Kidney glomerular epithelial cell (primary cell): ENCODE measurements at places on chromosomes 2 and 18.

DNA sequence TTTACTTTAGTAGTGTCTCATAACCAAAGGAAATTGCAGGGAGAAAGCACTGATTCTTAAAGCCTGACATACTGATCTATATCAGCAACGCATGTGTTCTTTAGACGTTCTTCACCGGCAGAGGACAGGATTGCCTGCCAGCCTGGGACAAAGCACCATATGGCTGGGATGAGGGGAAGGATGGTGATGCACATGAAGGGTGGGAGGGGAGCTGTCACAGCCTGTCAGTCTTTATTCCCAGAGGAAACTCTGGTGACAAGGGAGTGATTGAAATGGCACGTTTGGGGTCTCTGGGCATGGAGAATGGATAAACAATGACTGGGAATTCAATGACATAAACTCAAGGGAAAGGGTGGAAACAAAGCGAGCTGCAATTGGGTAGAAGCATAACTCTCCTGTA, 808.1 kb downstream of the DCC start:
- DNase-seq: no peak

- DNase-seq: no peak
Observed at GRCh38 chr2:103144837-103145236, 383.0 kb downstream of the TMEM182 start.

GRCh38 chr2:60526623-60527022, 26.8 kb downstream of the BCL11A start:
- DNase-seq: no peak

DNA sequence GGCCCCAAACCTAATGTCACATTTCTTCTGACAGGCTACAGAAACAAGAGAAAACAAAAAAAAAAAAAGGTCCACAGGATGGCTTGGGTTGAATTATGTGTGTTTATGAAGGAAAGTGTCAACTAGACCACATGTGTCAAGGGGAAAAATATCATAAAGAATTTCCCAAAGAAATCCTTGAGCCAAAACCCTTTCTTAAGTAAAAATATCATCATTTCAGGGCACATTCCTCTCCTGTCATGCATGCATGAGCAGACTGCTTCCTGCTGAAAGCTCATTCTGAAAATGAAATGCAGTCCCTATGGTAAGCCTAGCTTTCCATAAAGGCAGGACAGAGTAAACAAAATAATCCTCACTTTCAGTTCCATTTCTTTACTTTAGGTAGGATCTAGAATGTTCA, 85.7 kb upstream of the RBBP8 start:
- DNase-seq: peak; percentile 45

- DNase-seq: no peak
Observed at GRCh38 chr18:59921384-59921891, 21.6 kb downstream of the PMAIP1 start.

DNA sequence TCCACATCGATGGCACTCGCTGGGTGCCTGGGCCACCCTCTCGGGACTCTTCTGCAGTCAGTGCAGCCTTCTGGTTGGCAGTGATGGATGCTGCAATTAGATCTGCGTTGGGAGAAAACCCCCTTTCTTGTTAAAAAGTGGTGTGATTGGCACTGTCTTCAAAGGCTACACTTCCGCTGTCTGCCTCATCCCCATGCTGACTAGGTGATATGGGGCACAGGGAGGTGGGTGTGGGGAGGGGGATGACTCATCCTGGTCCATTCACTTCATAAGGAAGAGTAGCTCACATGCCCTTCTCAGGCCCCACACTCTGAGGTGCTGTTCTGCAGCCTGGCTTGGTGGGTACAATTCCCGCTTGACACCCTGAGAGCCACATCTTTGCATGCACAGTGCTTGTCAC, 77.4 kb downstream of the THNSL2 start:
- no peak for DNase-seq

DNA sequence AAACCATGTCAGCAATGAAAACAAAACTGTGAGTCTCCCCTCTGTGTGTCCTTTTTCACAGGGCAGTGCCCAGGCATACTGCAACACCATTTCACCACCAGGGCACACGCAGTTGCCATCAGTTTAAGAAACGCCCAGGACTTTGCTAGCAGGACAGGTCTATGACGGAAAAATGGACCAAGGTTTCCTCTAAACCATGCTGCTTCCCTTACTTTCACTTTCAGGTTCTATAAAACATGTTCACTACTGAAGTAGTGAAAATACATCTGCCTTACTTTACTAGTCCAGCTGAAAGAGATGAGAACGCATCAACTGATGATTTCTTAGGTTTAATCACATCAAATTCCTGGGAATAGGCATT, 110.5 kb downstream of the TCF4 start:
- DNase-seq: peak; percentile 60

DNA sequence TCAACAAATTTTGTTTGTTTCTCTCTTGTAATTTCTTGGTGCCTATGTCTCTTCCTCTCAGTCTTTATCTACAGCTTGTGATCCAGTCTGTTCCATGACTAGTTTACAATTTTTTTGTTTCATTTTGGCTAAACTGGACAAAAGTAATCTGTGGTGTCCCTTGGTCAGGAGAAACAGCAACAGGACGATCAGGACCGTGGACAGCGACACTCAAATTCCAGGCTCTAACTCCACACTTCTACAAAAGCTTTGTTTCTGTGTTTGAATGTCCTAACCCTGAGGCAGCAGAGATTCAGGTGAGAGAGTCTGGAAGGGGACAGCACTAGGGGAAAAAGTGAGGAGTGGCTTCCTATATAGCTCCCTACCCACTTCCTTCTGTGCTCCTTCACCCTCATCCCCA, 593.3 kb upstream of the FANCL start:
- DNase-seq: peak; percentile 4
